ENCODE measurements at places on chromosomes 5 and 9. TPM values are rescaled to one million over a fixed set of nuclear protein-coding genes. Genes with fewer than 3 reads are reported as not detected.

Gene SPACA9
- total RNA-seq: 2.4 TPM

Gene ZNF454
- total RNA-seq: 0.22 TPM

Gene PCDHGA9
- 2.2 TPM for total RNA-seq

Gene C9orf50
- total RNA-seq: not detected

Gene AGXT2
- not detected for total RNA-seq

Gene AIF1L
- total RNA-seq: 95.1 TPM

Gene HK3
- total RNA-seq: not detected

Gene CNTNAP3
- 21.8 TPM for total RNA-seq

Gene PCDHB14
- 7.4 TPM for total RNA-seq

Gene BRD9
- total RNA-seq: 45.1 TPM

Gene TMEM252
- total RNA-seq: not detected

Gene HAPLN1
- total RNA-seq: 2.3 TPM

- DNase-seq: peak; percentile 48
These were observed 21.3 kb downstream of the KCTD16 start for GRCh38 chr5:144191998-144192397.

- no peak for DNase-seq
These were observed 580.8 kb downstream of the BNC2 start for GRCh38 chr9:16289639-16290038.

DNA sequence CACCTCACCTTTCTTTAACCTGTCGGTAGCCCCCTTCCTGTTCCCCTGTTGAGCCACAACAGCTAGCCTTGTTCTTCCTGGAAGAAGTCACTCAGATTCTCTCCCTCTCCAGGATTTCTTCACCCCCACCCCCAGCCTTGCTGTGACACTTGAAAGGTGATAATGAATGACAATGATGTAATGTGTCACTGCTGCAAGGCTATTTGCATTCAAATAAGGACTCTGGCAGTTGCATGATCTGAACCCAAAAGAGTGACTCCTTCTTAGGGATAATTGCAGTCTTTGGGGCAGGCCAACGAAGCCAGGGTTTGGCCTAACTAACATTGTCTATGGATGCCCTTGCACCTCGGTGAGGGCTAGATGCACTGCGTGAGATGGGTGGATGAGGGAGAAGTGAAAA is 154.4 kb upstream of the CLINT1 start:
- DNase-seq: no peak

GRCh38 chr5:27458287-27458686 is 419.9 kb upstream of the CDH9 start:
- no peak for DNase-seq

DNA sequence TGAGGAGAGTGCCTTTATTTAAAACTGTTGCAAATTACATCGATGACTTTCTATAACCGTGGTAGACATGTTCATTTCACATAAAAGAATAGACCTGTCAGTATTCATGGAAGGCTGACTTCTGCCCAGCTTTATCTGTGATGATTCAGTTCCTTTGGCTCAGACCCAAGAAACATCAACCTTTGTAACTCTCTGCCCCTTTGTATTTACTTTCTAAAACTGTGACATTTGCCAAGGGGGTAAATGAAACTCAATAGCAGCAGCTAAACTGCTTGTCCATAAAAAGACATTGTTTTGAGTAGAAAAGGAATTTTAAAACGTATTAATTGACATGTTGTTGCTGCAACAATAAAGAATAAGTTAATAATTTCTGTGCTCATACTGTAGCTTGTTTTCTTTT is 137.8 kb upstream of the ANKH start:
- DNase-seq: no peak

- DNase-seq: peak; percentile 19
These were observed 258.2 kb upstream of the PIK3R1 start for GRCh38 chr5:67957374-67957773.

GRCh38 chr5:159469496-159470372 is 139.4 kb upstream of the IL12B start:
- DNase-seq: peak; percentile 21

- DNase-seq: no peak
These were observed 12.1 kb downstream of the TMEM245 start for GRCh38 chr9:109107402-109108240.

GRCh38 chr5:89293810-89294209 is 410.8 kb upstream of the MEF2C start:
- no peak for DNase-seq

DNA sequence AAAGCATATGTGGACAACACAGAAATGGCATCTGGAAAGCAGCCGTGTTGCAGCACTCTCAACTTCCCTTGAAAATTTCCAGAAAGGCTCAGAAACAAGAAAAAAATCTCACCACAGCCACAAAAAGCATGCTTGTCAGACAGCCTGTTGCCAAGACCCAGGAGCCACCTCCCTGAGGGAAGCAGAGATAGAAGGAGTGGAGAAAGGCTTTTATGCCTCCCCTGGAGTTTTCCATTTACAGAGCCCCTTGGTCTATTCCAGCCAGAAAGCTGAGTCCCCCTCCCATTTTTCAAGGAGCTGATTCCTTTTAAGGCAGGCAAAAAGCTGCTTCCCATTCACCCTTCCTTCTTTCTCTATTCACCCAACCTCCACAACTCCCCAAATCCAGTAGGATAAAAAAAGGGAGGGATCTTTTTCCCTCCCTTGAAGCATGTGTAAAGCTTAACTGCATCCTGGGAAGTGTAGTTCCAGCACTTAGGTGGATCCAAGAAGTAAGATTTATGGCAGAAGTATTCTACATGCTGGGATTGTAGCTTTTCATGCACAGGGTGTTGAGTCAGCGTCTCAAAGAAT is 37.1 kb upstream of the PALM2AKAP2 start:
- peak; percentile 62 for DNase-seq

- no peak for DNase-seq
These were observed 12.4 kb downstream of the PTGS1 start for GRCh38 chr9:122382901-122383850.

- DNase-seq: no peak
These were observed 64.0 kb upstream of the PPP1R26 start for GRCh38 chr9:135415586-135415985.

DNA sequence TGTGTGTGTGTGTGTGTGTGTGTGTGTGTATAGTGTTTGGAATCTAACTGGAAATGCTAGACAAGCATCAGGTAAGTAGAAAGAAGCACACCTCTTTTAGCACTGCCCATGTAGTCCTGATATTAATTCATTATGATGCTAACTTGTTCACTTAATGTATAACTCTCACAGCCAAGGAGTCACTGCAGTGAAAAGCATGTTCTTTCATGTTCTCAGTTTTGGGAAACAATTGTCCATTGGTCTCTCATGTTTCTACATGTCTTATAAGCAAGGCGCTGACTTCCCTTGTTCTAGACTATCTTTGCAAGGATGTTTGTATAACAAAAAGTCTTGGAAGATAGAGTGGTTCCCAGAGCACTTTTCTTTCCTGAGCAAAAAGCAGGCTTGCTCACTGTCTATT is 148.8 kb upstream of the TNPO1 start:
- DNase-seq: no peak

GRCh38 chr5:6995115-6995514 is 281.9 kb downstream of the TENT4A start:
- no peak for DNase-seq

DNA sequence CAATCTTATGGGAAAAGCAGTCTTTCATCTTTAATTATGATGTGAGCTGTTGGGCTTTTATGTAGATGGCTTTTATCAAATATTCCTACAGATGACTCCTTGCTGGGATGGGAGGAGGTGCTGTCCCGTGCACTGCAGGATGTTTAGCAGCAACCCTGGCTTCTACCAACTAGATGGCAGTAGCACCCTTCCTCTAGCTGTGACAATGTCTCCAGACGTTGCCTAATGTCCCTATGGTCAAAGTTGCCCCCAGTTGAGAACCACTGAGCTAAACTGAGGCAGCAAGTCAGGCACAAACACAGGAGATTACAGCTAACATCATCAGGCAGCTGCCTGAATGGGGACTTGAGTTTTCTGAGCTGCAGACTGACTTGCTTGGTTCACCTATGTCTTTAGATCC is 401.9 kb upstream of the PDE4D start:
- peak; percentile 68 for DNase-seq

- no peak for DNase-seq
These were observed 321.1 kb downstream of the ARRDC3 start for GRCh38 chr5:91061946-91062562.

DNA sequence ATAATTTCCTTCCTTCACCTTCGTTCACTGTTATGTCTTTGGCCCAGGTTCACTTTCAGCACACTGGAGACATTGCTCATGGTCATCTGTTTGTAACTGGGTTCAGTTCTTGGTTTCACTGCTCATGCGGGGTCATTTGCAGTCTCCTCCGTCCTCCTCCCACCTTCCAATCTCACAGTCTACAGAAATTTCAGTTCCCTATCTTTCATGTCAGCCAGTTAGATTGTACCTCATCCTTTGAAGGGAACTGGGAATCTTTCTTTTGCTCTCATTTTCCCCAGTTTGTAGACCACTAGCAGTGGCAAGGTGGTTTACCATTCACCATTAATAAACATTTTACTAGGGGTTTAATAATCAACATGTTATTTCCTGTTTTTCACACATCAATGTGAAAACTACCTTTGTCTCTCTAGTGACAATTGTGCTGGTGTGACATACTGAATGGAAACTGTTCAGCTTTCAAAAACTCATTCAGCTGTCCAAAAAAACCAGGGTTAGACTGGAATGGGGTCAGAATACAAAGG is 100.9 kb upstream of the IL6ST start:
- no peak for DNase-seq

DNA sequence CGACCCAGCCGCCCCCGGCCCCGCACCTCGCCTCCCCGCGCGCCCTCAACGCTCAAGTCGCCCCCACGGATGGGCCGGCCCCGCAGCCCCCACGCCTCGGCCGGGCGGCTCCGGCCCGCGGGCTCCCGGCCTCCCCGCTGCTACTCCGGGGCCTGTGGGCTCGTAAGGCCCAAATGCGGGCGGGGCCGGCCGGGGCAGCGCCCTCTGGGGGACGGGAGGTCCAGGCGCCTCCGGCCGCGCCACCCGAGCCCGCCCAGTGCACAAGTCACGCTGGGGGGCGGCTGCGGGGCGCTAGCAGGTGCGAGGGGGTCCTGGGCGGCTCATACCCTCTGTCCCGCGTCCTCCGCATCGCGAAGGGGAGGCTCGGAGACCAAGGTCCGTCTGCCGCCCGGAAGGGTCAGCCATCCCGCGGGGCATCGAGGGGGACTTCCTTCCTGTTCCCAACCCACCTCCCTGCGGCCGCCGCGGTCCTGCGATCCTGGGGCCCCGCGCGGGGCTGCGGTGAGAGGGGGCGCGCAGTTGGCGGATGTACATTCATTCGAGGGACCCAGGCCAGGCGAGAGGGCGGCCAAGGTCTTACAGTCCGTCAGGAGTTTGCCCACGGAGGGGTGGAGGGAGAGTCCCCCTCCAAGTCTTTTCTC is at the start of gene CIZ1:
Gene CIZ1 (minus strand): TSS at position 167 of the 641 bp plus-strand sequence. CDS start 715 bp downstream, outside the sequence.
- DNase-seq: peak; percentile 90

DNA sequence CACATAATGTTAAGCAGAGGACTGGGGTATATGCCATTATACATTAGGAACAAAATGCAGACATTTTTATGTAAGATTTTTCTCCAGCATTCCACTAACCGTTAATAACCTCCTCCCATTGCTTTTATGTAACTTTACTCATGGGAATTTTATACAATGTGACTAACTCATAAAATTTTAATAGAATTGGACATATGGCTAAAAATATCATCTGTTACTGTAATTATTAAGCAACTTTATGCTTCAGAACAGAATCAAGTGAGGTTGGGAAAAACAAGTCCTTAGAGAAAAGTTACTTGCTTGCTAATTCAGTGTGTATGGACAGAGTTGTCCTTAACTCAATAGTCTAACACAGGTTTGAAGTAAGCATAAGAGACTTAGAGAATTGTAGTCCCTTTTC is 54.8 kb upstream of the PCSK1 start:
- no peak for DNase-seq

DNA sequence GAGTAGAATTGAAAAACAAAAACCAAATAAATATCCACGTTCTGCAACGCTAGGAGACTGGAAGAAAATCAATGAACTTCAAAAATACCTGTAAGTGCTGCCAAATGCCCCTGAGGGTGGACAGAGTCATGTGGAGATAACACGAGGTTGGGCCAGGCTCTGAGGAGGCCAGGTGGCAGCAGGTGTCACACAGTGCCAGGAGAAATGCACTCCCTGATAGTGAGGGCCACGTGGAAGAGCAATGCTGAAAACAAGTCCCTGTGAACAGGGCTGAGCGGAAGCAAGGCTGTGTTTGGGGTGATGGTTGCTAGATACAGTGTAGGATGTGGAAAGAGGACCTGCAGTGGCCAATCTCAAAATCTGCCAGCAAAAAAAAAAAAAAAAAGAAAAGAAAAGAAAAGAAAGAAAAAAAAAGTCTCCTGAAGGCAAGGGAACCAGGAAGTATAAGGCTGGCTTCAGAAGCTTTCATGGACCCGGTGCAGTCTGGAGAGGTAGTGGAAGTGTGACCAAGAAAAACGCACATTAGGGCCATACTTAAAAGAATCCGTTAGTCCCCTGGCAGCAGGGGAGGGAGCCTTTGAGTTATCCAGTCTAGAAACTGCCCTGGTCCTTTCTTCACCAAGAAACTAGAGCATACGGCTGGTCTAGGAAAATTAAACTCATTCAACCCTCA is 16.8 kb downstream of the C1QTNF3 start:
- DNase-seq: no peak

DNA sequence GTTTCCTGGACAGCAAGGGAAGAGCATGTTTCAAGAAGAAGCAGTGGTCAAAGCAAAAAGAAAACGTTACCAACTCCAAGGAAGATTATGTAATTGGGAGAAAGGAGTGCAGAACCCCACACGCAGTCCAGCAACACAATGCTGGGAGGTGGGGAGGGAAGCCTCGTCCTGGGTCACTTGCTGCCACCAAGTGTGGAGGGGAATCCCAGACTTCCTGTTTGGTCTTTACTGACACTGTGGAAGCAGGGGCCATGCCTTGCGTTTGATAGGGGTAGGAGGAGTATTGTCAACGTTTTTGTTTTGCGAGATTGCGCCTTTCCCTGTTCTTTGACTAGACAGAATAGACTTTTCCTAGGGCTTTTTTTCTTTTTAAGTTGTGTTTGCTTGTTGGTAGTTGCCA is 421.0 kb downstream of the KDM4C start:
- DNase-seq: no peak

- DNase-seq: no peak
These were observed 677.8 kb downstream of the TAF11L14 start for GRCh38 chr5:18312016-18312415.

DNA sequence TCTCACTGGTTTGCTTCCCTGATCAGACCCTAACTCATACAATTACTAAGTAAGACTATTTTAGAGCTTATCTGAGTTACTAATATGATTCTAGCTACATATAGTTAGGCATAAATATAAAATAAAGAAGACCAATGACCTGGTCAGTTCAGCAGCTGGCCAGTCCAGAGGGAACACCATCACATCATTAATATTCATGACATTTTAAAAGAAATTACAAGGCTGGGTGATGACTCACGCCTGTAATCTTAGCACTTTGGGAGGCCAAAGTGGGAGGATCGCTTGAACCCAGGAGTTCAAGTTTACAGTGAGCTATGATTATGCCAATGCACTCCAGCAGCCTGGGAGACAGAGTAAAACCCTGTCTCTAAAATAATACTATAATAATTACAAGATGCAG is 37.0 kb upstream of the CDC42SE2 start:
- DNase-seq: no peak

DNA sequence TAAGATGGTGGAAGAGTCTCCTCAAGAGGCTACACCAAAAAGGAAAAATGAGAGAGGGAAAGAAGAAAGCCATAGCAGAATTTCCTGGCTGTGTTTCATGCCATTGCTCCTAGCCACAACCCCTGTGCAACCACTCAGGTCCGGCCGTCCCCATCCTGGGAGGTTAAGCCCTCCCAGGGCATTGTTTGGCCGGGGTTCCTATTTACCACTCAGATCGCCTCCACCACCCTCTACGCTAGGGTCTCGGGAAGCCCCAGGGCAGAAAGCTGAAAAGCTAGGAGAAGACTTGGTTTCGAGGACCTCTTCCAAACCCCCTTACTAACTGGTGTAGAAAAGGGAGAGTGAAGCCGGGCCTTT is 715 bp downstream of the RC3H2 start:
- DNase-seq: peak; percentile 86
